Hair follicle dermal papilla cell (primary cell): ENCODE measurements at places on chromosomes 12 and 14. TPM values are rescaled to one million over a fixed set of nuclear protein-coding genes. Genes with fewer than 3 reads are reported as not detected.

Gene SLC17A8
- not detected in 2 replicates for total RNA-seq

Gene IFT81
- total RNA-seq, result 19.8 and 24.8 TPM in 2 replicates

Gene SLC7A7
- 6.7 and 10.2 TPM in 2 replicates for total RNA-seq

Gene PALS1
- total RNA-seq, result 17.6 and 18.7 TPM in 2 replicates

Gene KRT73
- total RNA-seq, result not detected in 2 replicates

Gene ACOT4
- 0.73 and 1.5 TPM in 2 replicates for total RNA-seq

Gene GLIPR1L2
- total RNA-seq, result 0.16 and 0.85 TPM in 2 replicates
